Fibroblast of lung (primary cell): ENCODE measurements at places on chromosomes 6 and 20. TPM values are rescaled to one million over a fixed set of nuclear protein-coding genes. Genes with fewer than 3 reads are reported as not detected.

DNA sequence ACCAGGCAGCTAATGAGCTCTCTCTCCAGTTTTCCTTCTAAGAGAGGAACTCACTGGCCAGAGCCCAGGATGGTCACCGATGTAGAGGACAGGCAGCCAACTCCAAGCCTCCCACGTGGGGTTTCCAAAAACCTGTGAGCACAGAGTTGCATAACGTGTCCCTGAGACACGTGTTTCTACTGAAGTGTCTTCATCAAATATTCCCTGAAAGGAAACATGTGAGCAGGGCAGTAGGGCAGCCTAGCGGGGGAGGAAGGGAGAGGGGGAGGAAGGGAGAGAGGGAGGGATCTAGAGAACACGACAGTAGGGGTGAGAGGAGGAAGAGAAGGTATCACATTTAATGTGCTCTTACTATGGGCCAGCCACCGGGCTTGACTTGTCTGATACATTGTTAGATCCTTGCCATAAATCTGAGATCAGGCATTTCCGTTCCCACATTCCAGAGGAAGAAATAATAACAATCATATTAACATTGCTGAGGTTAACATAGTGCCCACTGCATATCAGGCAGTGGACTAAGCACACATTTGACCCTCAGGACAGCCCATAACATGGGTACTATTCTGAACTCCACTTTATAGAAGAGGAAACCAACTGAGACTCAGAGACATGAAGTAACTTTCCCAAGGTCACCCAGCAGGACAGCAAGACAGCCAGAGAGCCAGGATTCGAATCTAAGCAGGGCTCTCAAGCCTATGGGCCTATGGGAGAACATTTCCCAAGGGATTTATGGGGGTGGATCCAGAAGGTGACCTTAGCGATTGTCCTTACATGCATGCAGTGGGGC lies 4.5 kb upstream of the SYS1 start:
- peak; percentile 81 for DNase-seq

- no peak for DNase-seq
Measured at GRCh38 chr6:26129656-26130055, 42.4 kb downstream of the HFE start.

GRCh38 chr20:51315390-51315789 lies 227.1 kb downstream of the NFATC2 start:
- peak; percentile 25 for DNase-seq

GRCh38 chr6:112209131-112209530 lies 45.2 kb downstream of the LAMA4 start:
- no peak for DNase-seq

SENP6 gene
- 72.9 and 80.6 TPM in 2 replicates for total RNA-seq

SRMS gene
- total RNA-seq, result not detected in 2 replicates

PAK5 gene
- not detected in 2 replicates for total RNA-seq

DNA sequence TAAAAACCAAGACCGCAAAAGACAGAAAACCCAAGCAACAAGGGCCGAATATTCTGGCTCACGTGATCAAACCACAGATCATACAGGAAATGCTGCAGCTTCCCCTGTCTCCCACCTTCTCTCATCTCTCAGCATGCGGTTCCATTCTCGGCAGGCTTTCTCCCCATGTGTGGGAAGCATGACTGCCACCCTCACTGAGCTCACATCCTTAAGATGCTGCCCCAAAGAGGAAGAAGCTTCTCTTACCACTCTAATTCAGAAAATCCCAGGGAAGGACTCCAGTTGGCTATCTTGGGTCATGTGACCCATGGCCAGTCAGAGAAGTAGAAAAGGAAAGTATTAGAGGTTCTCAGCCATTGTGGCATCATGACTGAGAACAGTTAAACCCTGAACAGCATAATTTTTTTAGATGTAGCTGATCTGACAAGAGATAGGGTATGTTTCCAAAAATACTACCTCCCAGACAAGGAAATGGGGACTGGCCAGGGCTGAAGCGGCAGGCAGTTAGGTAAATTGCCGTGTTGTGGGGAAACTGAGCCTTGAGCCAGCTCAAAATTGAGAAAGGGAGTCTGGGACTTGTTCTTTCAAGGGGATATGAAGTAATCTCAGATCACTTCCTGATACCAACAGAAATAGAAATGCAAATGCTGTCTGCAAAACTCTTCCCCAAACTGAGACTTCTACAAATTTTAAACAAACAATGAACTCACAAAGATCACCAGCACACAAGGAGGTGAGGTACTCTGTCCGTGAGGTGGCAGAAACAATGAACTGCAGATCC lies 37.1 kb upstream of the GRM4 start:
- DNase-seq, result no peak

DNA sequence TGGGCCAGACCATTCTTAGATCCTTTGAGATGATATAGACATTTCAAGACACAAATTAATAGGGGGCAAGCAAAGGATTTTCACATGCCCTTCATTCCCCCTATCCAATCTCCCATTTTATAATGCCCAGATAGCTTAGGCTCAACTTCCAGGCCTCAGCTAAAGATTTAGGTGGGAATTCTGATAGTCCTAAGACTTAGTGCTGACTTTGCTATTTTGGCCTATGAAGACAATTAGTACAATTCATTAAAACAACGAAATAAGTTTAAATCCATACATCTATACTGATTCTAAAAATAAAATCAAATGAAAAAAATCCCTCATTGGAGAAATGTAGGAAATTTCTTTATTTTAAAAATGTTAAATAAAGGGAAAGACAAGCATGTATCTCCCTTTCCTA lies 259.5 kb downstream of the CBLN4 start:
- no peak for DNase-seq

DNA sequence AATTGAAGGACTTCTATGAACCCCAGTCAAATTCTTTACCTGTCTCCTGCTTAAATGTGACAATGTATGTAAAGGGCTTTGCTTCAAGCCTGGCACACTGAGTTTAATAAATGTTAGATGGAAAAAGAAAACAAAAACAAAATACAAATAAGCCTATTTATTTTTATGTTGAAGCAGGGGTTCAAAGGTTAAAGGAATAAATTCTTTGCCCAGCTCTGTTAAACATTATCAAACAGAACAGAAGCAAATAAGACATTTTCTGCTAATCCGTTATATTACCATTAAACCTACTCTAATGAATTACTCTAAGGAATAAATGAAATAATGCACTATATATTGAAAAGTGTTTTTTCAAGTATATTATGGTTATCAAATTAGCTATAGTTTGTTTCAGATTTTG lies 182.5 kb upstream of the CEP162 start:
- no peak for DNase-seq

GRCh38 chr6:108748959-108749358 lies 99.3 kb upstream of the ARMC2 start:
- DNase-seq, result no peak

PI3 gene
- not detected in 2 replicates for total RNA-seq

HLA-DPB1 gene
- total RNA-seq, result 1.3 and 5.4 TPM in 2 replicates

TMEM200A gene
- total RNA-seq, result 44.2 and 51.7 TPM in 2 replicates

DYNLT2 gene
- total RNA-seq, result 0.83 and 1.0 TPM in 2 replicates

GRCh38 chr6:134950482-134950881 lies 581 bp upstream of the ALDH8A1 start:
- DNase-seq, result no peak

RALGAPB gene
- total RNA-seq, result 22.1 and 31.4 TPM in 2 replicates

DNA sequence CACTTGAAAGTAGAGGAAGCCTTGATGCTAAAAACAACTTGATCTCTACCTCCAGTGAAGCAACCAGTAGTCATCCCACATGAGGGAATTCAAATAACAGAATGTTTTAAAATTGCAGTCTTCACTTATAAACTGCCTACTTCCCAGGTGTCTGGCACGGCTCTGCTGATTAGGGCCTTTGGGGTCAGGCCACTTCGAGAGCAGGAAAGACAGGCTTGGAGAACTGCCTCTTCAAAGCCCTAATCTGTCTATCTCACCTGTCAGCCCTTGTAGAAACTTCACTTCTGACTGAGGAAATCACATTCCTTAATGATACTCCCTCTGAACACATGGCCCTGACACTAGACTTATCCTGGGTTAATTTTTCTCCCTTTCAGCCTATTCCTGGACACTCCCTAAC lies 458.6 kb downstream of the TENT5A start:
- no peak for DNase-seq

DNA sequence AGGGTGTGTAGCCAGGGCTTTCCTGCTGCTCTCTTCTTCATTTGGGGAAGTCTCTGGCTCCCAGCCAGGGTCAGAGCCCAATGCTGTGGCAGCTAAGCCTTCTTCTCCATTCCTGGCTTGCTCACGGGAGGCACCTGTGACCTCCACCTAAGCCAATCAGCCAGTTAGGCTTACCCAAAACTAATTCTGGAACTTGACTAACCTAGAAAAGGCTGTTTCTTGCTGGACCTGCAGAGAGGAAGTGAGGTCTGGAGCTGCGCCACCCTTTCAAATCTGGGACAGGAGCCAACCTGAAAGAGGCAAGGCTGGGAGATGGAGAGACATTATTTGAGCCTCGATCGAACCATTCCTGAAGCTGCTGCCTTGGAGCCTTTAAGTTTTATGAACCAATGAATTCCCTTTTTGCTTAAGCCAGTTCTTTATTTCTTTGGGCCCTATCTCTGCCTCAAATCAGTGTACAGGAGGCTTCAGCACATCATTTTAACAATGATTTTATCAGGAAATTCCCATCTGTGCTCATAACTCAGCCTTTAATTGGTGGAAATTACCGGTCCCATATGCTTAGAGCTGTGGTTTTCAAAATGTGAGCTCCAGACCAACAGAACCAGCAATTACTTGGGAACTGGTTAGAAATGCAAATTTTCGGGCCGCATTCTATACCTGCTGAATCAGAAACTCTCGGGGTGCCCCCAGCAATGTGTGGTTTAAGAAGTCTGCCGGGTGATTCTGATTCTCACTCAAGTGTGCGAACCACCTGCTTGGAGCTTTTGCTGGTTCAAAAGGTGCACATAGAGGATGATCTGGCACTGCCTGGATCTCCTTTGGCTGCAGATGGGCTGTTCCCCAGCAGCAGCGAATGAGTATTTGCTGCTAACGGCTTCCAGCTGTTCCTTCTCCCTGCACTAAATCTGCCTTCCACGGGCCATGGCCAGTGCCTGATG lies 97.4 kb upstream of the RNF24 start:
- DNase-seq, result peak; percentile 71

- DNase-seq, result peak; percentile 17
Measured at GRCh38 chr6:130288065-130288464, 65.3 kb upstream of the SAMD3 start.

- no peak for DNase-seq
Measured at GRCh38 chr20:23640018-23640601, 2.4 kb upstream of the CST3 start.

NRN1 gene
- total RNA-seq, result under 0.01 TPM in 1 of 2 replicates, not detected in the other

DNA sequence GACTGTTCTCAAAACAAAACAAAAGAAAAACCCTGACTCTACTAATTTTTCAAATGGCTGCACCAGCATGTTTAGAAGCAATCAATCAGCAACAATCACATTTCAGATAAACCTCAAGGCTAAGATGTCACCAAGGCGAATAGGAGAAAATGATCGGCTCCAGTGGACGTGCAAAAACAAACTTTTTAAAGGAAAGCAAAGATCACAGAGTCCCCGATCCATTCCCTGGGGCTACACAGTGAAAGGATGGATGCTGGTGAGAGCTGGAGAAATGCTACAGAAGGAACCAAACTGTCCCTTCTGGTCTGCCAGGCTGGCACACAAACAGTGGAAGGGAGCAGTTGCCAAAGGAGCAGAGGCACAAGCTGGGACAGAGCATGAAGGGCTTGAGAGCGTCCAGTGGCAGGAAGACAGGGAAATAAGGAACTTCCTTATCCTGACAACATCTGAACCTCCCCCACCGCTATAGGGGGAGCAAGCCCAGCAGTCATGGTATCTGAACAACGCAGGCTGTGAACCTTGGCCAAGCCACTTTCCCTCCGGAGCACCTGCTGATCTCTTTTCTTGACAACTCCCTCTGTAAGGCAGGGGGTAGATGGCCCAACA lies 73.7 kb upstream of the HIVEP1 start:
- peak; percentile 18 for DNase-seq

GRCh38 chr6:46612645-46613044 lies 40.0 kb downstream of the CYP39A1 start:
- no peak for DNase-seq

- DNase-seq, result no peak
Measured at GRCh38 chr6:135261872-135262725, 81.0 kb downstream of the MYB start.

- no peak for DNase-seq
Measured at GRCh38 chr20:19473216-19473921, 260.9 kb downstream of the SLC24A3 start.

GRCh38 chr20:37907677-37908401 lies 4.9 kb downstream of the VSTM2L start:
- DNase-seq, result peak; percentile 92

SEL1L2 gene
- total RNA-seq, result not detected in 2 replicates

MSH5 gene
- 2.3 and 4.3 TPM in 2 replicates for total RNA-seq

DNA sequence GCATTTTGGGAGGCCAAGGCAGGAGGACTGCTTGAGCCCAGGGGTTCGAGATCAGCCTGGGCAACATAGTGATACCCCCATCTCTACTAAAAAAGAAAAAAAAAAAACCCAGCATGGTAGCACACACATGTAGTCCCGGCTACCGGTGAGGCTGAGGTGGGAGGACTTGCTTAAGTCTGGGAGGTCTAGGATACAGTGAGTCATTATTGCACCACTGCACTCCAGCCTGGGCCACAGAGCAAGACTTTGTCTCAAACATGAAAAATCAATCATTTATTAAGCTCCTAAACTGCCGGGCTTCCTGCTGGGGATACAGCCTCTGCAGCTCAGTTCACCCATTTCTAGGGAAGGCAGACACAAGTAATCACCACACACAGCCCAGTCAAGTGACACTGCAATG lies 7.3 kb upstream of the USP45 start:
- DNase-seq, result peak; percentile 59

GRCh38 chr6:163842467-163842866 lies 427.9 kb downstream of the QKI start:
- no peak for DNase-seq

KHDC1L gene
- total RNA-seq, result not detected in 2 replicates

DNA sequence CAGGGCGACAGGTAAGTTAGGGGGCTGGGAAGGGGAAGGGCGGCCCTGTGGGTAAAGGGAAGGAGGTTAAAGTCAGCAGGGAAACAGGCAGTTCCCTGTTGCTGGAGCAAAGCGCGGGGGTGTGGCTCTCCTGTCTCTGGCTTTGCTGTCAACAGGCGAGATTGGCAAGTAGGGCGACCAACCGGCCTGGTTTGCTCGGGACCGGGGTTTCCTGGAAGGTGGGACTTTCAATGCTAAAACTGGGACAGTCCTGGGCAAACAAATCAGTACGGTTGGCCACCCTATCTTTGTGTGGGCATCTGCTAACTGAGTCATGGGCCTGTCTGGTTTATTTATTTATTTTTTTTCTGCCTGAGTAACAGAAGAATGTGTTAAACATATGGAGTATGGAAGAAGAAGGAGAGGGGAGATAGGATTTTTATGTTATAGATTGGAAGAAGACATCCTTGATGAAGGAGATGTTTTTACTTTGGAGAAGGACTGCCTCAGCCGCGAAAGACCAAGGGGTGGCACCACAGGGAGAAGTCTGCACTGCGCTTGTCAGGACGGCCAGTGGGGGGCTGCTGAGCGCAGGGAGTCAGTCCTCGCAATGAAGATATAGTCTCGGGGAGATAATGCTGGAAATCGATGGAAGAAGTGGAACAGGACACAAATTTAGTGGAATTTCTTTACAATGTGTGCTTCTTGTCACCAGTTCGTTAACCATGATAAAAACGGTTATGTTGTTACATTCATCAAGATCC lies 43.4 kb upstream of the ESR1 start:
- peak; percentile 82 for DNase-seq

GRCh38 chr6:130529569-130530149 lies 163.8 kb downstream of the TMEM200A start:
- no peak for DNase-seq

- DNase-seq, result no peak
Measured at GRCh38 chr20:16385462-16385861, 187.8 kb downstream of the KIF16B start.

PHACTR1 gene
- total RNA-seq, result 0.26 and 1.2 TPM in 2 replicates

MEP1A gene
- not detected in 2 replicates for total RNA-seq

HMGN3 gene
- 28.5 and 30.2 TPM in 2 replicates for total RNA-seq
